ENCODE measurements at places on chromosomes 3 and 15.

DNA sequence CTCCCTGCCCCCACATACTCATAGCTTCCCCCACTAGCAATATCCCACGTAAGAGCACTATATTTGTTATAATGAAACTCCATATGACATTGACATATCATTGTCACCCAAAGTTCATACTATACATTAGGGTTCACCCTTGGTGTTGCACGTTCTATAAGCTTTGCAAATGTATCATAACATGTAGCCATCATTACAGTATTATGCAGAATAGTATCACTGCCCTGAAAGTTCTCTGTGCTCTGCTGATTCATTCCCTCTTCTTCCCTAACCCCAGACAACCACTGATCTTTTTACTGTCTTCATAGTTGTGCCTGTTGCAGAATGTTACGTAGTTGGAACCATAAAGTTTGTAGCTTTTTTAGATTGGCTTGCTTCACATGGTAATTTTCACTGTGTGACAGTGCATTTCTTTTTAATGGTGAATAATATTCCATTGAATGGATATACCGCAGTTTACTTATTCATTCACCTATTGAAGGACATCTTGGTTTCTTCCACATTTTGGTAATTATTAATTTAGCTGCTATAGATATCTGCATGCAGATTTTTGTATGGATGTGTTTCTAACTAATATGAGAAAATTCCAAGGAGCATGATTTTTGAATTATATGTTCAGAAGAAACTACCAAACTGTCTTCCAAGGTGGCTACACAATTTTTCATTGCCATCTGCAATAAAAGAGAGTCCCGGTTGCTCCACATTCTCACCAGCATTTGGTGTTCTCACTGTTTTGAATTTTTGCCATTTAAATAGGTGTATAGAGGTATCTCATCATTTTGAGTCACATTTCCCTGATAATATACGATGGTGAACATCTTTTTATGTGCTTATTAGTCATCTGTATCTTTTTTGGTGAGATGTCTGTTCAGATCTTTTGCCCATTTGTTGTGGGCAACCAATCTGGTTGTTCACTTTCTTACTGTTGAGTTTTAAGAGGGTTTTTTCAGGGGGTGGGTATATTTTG is 59.7 kb downstream of the CD200 start:
- DNase-seq = no peak

GRCh38 chr3:12425850-12426579 is 58.3 kb upstream of the TSEN2 start:
- DNase-seq = no peak

GRCh38 chr3:59367150-59367549 is 317.3 kb upstream of the CFAP20DC start:
- DNase-seq = no peak

DNA sequence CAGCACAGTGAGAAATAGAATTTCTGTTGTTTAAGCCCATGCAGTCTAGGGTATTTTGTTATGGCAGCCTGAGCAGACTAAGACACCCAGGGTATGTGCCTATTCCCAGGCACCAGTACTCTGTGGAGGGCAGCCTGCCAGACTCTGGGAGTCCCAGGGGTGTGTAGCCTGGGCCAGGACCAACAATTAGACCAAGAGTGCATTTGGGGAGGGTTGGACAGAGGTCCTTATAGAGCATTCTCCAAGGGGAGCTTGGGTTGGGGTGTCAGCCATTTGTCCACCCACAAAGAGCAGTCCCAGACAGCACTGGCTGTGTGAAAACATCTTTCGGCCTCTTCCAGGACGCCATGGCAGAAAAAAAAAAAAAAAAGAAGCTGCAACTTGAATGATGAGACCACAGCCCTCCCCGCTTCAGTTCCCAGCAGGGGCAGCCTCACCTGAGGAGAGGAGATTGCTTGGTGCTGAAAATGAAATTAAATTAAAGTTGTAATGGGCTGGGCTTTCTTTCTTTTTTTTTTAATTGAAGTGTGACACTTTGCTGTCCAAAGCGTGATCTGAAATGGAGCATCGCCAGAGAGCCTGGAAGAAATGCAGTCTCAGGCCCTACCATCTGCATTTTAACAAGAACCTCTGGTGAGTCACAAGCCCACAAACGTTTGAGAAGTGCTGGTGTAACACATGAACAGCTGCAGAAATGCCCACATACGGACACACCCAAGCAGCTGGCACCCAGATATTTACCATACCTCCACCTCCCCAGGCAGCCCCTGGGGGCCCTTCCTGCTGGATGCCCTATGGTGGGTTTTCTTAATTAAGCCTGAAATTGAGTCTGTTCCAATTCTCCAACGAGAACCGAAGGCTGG is 21.3 kb upstream of the CAV3 start:
- DNase-seq = no peak

- no peak for DNase-seq
These were observed 6.7 kb upstream of the CMTM7 start for GRCh38 chr3:32384938-32385337.

- no peak for DNase-seq
These were observed 117.6 kb downstream of the TOP2B start for GRCh38 chr3:25547103-25547502.

GRCh38 chr15:90078965-90079364 is 23.3 kb downstream of the IDH2 start:
- no peak for DNase-seq

GRCh38 chr3:132220986-132221385 is 96.2 kb upstream of the ACP3 start:
- DNase-seq = no peak

DNA sequence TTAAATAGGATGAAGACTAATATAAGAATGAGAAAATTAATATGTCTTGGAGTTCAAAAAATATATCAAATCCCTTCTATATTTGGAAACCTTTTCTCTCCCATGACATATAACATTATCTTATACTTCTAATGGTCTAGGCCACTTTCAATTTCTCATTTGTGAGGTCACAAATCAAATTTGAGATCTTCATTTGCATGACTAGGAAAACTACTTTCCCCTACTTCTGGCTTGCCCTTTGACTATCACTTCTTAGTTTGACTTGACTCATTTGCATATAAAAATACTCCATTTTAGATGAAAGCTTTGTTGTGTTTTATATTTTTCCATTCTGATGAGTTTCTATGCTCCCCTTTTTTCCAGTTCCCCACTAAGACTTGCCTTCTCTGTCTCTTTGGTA is 598.6 kb upstream of the TBL1XR1 start:
- DNase-seq = no peak

GRCh38 chr3:32288819-32289218 is 50.3 kb downstream of the CMTM8 start:
- DNase-seq = no peak

GRCh38 chr3:58698246-58698645 is 31.7 kb upstream of the FAM3D start:
- no peak for DNase-seq

GRCh38 chr15:37425541-37425940 is 325.2 kb upstream of the MEIS2 start:
- no peak for DNase-seq

- DNase-seq = no peak
These were observed 13.5 kb upstream of the TSC22D2 start for GRCh38 chr3:150394606-150395005.

GRCh38 chr3:43921056-43921648 is 230.4 kb downstream of the ABHD5 start:
- no peak for DNase-seq

DNA sequence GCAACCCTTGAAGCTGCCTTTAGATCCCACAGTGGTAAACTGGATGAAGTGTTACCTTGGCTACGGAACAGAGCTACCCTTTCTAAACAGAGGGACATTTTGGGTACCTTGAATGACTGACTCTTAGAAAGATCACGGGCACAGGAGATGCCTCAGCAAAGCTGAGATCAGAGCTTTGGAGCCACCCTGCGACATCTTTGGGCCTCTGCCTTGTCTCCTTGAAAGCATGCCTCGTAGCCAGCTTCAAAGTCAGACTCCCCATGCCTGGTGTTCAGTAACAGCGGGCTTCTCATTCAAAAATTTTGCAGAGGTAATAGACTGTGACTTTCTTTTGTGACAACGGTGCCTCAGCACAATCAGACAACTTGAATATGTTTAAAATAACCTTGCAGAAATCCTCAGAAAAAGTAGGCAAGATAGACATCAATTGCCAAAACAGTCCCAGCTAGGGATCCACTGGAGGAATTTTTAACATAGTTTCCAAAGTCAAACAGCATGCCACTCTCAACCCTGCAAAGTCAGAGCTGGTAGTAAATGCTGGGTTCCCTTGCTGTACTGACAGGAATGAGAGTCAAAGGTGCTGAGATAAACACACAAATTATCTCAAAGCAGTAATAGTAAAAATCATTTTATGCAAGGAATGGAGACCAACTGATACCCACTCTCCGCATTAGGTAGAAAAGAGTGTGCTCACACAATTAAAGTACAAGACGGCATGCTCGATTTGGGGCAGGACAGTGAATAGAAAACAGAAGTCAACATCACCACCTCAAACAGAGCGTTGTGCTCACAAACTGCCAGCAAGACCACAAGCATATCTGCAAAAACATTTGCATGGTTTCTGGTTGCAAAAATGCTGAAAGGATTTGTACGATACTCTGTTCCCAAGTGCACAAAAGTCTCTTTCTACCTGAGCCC is 82.1 kb downstream of the MYO1E start:
- no peak for DNase-seq

DNA sequence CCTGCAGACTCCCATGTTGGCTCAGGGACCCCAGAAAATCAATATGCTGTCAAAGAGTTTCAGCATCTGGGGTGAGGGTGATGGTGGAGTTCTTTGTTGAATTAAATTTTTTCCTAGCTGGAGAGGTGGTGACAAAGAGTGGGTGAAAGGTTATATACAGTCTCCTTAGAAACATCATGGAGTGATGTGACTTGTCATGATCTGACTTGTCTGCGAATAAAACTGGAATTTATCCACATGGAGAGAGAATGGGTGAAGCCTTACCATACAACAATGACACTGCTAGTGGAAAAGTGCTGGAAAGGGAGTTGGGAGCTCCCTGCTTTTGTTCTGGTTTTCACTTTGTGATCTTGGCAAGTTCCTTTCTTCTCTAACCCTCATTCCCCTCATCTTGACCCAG is 75.0 kb downstream of the ARNT2 start:
- DNase-seq = no peak

DNA sequence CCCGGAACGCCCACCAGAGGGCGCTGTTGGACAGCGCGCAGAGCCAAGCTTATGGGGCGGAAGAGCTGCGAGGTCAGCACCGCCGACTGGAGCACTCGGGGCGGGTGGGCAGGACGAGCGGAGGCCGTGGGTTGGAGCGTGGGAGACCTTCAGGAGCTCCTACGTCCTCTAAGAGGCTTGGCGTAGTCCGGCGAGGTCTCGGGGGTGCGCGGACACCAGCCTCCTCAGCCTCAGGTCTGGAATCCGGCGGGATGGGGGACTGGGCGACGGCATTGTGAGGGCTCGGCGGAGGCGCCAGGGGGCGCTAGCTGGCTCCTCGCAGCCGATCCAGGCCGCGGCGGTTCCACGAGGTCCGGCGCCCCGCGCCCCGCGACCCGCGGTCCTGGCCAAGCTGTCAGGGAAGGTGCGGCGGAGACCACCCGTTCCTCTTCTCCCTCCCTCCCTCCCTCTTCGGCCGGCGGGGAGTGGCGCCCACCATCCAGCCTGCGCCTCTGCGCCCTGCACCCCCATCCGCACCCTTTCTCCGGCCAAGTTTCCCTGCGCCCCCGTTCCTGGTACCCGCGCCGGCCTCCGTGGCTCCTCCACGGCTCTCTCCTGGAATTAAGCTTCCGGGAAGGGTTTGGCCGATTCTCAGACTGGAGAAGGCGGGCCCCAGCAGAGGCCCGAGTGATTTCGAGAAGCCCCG is 24.3 kb upstream of the POLG start:
- peak; percentile 69 for DNase-seq

DNA sequence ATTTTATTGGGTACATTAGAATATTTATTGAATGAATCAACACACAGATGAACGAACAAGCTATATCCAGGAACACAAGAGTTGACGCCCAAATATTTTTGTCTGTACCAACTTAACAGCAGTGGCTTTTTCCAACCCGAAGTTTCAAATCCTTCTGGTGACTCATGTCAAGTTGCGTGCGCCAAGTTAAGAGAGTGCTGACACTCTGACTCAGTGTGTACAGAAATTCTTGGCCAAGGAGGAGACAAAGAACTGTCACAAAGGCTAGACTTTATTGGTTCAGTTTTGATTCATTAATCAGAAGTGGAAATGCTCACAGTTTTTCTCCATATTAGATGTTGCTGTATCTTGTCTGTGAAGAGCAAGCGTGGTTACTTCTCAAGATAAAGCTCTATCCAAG is 59.6 kb upstream of the TSC22D2 start:
- no peak for DNase-seq

DNA sequence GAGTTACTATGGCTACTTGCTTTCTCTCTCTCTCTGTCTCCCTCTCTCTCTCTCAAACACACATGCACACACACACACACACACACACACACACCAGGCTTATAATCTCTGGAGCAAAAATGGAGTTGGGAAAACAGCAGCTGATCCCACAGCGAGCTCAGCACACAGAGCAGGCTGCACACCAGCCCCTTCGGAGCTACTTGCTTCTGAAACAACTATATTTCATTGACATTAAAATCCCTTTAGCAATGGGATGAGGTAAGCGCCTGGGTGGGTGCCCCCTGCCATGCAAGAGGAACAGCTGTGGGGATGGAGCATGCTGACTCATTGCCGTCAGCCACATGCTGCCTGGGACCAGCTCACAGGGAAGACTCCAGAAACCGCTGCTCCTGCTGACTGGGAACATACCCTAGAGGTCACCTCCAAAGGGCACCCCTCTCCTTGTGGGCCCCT is 45.7 kb downstream of the B3GNT5 start:
- no peak for DNase-seq

DNA sequence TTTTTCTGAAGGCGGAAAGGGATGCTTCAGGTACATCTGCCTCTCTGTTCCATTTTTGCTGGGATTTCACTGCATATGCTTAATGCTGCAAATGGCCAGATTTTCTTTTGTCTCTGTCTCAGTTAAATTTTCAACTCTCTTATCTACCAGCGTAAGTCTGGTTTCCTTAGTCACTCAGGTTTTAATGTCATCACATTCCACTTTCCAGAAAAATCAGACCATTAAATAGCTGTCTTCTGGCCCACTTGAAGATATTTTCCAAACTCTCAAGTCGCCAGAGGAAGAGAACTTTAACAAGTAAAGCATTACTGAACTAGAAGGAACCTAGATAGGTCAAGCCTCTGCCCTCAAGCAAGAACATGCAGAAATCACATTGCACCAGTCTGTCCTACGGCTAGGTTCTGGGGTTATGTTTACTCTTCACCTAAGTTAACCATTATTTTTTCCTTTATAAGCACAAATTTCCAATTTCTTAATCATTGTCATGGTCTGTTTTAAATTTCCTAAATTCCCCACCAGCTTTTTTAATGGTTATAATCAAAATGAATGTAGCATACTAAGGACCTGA is 26.5 kb downstream of the AVEN start:
- DNase-seq = no peak

GRCh38 chr3:19886404-19886803 is 47.6 kb downstream of the EFHB start:
- no peak for DNase-seq

DNA sequence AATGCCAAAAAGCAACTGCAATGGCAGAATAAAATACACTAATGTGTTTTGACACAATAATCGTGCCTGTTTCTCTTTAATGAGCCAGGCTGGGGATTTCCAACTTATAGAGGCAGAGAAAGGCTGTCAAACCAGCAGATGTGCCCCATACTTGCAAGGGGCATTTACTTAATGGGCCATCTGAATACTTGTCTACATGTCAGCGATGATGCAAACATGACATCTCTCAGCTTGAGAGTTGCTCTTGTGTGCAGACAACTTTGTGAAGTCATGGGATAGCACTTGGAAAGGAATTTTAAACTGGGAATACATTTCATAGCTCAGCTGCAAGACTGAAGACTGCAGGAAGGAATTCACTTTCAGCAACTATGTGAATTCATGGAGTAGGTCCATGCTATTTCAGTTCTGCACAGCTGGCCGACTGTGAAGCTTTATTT is 127.4 kb upstream of the ADAMTS9 start:
- DNase-seq = no peak

GRCh38 chr3:75294124-75294523 is 370.0 kb upstream of the FRG2C start:
- DNase-seq = no peak
